ENCODE measurements at places on chromosomes 2 and 18.

DNA sequence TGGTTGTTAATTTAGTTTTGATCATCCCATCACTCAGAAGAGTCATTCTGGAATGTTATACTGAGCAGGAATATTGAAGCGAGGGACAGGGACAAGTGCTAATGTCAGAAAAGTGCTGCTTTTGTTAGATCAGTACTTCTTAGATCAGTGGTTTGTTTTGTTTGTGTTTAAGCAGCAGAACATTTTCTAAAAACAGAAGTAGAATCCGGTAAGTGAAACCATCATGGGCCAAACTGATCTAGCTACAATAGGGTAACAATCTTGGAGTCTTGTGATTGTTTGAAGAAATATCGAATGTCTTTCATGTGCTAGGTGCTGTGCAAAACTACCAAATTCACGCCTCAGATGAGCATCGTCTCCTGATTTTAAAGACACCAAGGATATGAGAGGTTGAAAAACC lies 45.1 kb upstream of the SEC11C start:
- no peak for DNase-seq

DNA sequence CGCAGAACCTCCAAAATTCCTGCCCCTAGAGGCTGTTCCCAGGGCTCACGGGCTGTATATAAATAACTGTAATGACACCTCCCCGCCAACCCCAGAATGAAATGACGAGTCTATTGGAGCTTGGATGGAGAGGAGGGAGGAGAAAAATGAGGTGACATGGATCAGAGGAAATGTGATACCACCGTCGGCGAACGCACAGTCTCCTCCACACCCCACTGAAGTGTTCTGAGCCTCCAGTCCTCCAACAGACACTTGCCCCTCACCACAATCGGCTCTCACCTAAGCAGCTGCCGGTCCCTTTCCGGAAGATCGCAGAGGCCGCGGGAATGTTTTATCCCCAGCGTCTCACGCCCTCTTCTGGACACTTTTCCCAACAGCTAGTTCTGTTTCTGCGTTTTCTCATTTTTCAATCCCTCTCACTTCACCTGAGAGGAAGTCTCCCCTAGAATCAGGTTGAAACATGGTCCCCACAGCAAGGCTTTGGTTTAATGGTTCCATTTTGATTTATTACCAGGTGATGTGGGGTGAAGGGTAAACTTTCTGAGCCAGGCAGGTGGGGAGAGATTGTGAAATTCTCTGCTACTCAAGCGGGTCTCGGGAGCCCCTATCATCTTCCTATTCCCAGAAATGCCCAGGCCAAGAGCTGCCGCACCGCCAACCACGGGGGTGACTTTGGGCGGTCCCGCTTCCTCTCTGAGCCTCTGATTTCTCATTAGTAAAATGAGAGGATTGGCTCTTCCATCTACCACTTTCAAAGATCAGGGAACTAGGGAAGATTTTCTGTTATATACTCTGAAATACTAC lies 9.1 kb upstream of the MYO5B start:
- DNase-seq, result peak; percentile 47

DNA sequence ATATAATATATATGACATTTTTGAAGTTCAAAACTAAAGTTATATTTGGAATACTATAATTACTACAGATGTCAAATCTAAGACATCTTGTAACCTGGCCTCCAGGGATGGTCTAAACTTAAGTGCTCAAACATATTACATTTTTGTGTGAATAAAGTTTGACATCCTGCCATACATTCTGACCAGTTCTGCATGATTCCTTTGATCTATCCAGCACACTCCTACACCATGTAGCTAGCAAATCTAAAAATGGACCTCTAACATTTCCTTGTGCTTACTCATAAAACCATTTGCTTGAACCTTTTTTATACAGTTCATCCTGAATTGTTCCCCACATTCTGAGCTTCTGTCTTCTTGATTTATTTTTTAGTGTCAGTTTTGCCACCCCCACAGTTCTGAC lies 294.3 kb upstream of the ZNF804A start:
- no peak for DNase-seq

- DNase-seq, result no peak
These were observed 87.0 kb upstream of the TMEM200C start for GRCh38 chr18:5982332-5982731.

GRCh38 chr2:106115250-106115649 lies 78.9 kb downstream of the UXS1 start:
- DNase-seq, result no peak

DNA sequence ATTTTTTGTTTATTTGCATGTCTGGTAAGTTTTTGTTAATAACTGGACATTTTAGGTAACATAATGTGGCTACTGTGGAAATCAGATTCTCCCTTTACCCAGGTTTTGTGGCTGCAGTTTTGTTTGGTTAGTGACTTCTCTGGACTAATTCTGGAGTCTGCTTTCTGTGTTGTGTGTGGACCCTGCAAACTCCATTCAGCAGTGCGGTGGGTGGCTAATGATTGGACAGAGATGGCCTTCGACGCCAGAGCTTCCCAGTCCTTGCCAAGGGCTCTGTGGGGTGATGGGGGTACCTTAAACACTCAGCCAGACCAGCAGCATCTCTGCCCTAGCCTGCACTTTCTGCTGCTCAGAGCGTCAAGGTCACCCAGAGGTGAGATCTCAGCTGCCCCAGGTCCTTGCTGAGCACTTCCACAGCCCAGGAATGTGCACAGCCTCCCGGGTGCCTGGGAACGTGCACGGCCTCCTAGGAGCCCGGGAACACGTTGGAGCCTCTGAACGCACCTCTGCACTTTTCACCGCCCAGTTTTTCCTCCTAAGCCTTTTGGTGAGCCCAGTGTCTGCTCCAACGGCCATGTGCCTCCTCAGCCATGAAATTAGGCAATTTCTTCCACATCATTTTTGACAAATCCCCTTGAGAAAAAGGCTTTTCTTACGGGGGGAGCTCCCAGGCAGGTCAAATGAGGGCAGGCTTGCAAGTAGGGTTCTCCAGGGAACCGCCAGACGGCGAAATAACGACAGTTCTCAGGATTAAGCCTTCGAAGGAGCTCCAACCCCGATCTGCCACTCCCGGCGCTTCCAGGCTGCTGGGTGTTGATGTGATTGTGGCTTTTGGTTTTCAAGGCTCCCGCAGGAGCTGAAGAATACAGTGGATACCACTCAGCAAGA lies 35.2 kb upstream of the KLF11 start:
- DNase-seq, result no peak

GRCh38 chr18:61702007-61702406 lies 190.8 kb downstream of the RNF152 start:
- DNase-seq, result no peak

DNA sequence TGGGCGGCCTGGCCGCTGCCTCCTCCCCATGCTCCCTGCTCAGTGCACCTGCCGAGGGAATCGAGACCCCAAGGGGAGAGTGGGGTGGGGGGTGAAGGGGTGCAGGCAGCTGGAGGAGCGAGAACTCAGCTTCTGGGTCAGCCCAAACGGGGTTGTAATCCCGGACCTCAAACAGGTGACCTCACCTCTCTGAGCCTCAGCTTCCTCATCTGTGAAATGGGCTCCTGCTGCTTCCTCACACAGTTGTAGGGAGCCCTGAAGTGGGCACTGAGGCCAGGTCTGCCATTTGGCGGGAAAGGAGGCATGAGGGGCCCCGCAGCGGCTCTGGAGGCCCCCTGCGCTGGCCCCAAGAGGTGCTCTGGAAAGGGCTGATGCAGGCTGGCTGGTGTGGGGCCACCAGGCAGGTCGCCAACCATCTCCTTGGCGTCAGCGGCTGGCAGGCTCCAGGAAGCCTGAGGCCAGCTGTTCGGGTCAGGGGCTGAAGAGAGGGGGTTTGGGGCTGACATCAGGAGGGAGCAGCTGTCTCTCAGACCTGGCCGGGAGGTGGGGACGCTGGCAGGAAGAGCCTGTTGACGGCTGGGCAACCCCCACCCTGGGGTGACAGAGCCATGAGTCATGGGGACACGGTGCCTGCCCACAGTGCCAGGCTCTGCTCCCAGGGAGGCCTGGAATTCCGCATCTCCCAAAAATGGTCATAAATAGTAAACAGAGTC lies 4.9 kb downstream of the KLHL30 start:
- no peak for DNase-seq

- DNase-seq, result no peak
These were observed 28.0 kb downstream of the SH2D6 start for GRCh38 chr2:85446296-85447221.

DNA sequence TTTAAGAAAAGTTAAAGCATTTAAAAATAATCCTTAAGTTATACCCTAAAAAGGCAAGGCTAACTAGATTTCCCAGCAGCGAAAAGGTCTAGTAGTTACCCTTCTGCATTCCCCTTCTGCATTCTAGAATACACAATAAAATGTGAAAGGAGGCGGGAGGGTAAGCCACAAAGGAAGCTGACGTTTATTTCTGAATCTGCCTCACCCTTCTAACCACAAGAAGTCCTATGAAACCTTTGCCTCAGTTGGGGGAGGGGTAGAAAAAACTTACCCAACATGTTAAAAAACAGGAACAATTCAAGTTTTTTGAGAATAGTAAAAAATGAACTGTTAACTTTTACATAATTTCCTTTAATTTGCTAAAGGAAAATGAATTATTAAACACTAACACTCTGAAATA lies 11.3 kb downstream of the STK17B start:
- no peak for DNase-seq

- no peak for DNase-seq
These were observed 121.9 kb downstream of the TNS1 start for GRCh38 chr2:217880891-217881290.

DNA sequence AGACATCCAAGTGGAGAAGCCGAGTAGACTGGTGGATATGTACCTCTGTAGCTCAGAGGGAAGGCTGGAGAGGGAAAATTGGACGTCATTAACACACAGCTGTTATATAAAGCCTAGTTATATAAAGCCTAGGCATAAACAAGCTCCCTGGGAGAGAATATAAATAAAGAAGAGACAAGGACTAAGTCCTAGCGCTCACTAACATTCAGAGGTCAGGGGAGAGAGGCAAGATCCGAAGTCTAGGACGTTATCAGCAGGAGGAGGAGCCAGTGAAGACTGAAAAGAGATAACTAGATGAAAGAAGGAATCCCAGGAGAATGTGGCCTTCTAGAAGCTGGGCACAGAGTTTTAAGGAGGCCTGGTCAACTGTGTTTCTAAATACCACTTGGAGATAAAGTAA lies 55.3 kb downstream of the NOL10 start:
- DNase-seq, result no peak

GRCh38 chr2:225379856-225380255 lies 19.7 kb upstream of the NYAP2 start:
- no peak for DNase-seq

DNA sequence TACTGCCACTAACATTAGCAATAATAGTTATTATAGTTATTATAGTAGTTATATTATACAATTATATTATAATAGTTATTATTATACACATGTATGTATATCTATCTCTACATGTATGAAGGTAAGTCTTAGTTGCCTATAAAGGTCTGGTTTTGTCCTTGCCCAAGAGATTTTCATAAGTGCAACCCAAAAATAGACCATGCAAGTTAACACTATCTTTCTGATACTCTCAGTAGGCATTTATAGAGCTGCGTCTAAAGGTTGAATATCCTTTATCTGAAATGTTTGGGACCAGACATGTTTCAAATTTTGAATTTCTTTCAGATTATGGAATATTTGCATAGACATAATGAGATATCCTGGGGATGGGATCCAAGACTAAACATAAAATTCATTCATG lies 175.4 kb downstream of the MEMO1 start:
- no peak for DNase-seq

DNA sequence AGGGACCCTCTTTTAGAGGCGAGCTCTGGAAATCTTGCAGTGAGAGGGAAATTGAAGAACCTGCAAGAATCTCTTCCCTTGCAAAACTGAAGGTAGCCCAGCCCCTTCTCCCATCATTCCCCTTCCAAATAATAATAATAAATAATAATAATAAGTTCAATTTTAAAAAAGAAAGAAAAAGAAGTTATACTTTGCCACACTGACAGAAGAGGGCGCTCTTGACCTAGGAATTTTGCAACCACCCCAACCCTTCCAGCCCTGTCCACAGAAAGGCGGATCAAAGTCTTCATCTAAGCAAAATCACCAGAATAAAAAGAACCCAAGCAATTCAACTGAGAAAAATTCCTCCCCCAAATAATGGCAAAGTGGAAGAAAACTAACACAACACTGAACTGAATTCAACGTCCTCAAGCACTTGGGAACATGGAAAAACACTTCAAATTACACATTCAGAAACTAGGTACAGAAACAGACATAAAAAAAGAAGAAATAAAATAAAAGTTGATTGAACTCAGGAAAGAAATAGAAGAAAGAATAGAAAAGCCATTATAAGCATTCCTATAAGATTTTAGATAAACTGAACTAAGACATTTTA lies 98.9 kb upstream of the GLS start:
- DNase-seq, result no peak

GRCh38 chr2:196538646-196539045 lies 100.9 kb upstream of the CCDC150 start:
- no peak for DNase-seq

DNA sequence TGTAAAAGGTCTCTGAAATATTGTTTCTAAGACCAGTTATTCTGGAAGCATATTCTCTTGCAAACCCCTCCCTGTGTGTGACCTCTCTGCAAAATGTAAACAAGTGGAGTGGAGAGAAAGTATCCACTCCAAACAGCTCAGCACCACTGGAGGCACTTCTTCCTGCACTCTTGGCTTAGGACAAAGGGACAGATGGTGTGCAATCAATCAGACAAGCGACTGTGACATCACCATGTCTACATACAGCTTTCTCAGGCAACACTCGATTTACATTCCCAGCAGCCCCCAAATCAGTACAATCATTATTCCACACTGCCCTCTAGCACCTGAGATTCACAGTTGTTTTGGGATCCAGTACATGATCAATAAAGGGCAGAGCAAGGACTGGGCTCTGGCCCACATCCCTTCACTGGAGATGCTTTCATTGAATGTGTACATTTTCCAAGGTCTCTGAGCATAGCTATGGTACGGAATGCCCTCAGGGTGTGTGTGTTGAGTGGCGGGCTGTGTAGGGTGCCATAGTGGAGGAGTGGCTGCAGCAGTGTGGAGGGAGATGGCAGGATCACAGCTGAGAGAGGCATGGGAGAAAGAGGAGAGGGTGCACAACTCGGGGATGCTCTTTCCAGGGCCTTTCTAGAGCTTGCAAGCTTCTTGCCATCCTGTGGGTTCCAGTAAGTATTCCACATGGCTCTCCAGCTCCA lies 311.8 kb upstream of the ST6GAL2 start:
- no peak for DNase-seq

DNA sequence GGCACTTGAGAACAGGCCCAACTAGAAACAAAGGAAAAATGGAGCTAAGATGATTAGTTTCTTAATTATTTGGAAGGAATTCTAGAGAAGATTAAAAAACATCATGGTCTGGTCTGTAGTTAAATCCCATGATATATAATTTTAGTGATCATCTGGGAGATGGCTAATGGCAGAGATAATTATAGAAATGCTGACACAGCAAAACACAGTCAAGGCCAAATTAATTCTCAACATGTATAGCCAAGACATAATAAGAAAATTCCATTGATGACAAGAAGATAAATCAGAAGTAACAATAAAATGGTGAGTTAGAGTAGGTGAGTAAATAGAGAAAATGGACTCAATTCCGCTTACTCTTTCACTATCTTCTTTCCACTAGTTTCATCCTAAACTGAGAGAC lies 59.2 kb upstream of the ITGA4 start:
- no peak for DNase-seq

GRCh38 chr18:79599441-79599931 lies 80.1 kb upstream of the CTDP1 start:
- DNase-seq, result no peak
